A549 treated with DMSO at 1 μM for 4 hours (cell line): ENCODE measurements at places on chromosomes 4 and X. TPM values are rescaled to one million over a fixed set of nuclear protein-coding genes. Genes with fewer than 3 reads are reported as not detected.

The MAGEA1 gene
- total RNA-seq: 0.07 to 0.12 TPM (median 0.08 TPM) in 3 of 5 replicates, not detected in the others

The CHRNA9 gene
- 1.4 to 1.9 TPM (median 1.7 TPM) in 5 replicates for total RNA-seq

The JADE3 gene
- 11.5 to 16.3 TPM (median 15.0 TPM) in 5 replicates for total RNA-seq

The PLP1 gene
- not detected in 5 replicates for total RNA-seq

The F8A2 gene
- not detected in 5 replicates for total RNA-seq

The VCX3B gene
- not detected in 5 replicates for total RNA-seq

The CSAG1 gene
- 0.18 to 0.38 TPM (median 0.30 TPM) in 4 of 5 replicates, not detected in the other for total RNA-seq

The CXCR3 gene
- 0.13 TPM in 2 of 5 replicates, not detected in the others for total RNA-seq

The SUPT20HL1 gene
- total RNA-seq: not detected in 5 replicates

The FAM149A gene
- 1.4 to 2.0 TPM (median 1.6 TPM) in 5 replicates for total RNA-seq

The OPRPN gene
- not detected in 5 replicates for total RNA-seq

The RAB9B gene
- total RNA-seq: 0.04 to 0.08 TPM (median 0.06 TPM) in 4 of 5 replicates, not detected in the other

The ITIH6 gene
- not detected in 5 replicates for total RNA-seq

The SYN1 gene
- total RNA-seq: 0.17 to 0.66 TPM (median 0.31 TPM) in 5 replicates

The RPS6KA6 gene
- 5.2 to 7.6 TPM (median 7.6 TPM) in 5 replicates for total RNA-seq

The MAGEA2 gene
- total RNA-seq: 0.07 to 0.13 TPM (median 0.09 TPM) in 3 of 5 replicates, not detected in the others

The CENPVL2 gene
- not detected in 5 replicates for total RNA-seq

The WFS1 gene
- total RNA-seq: 14.2 to 16.9 TPM (median 14.6 TPM) in 5 replicates

The UGT8 gene
- total RNA-seq: 0.09 to 0.14 TPM (median 0.10 TPM) in 5 replicates

The SGMS2 gene
- 17.9 to 28.0 TPM (median 21.9 TPM) in 5 replicates for total RNA-seq

The FHIP1A gene
- total RNA-seq: 0.08 to 0.32 TPM (median 0.18 TPM) in 5 replicates
